ENCODE measurements at places on chromosomes 6 and 20.

GRCh38 chr6:7053125-7053774 lies 54.5 kb upstream of the RREB1 start:
- DNase-seq = no peak

DNA sequence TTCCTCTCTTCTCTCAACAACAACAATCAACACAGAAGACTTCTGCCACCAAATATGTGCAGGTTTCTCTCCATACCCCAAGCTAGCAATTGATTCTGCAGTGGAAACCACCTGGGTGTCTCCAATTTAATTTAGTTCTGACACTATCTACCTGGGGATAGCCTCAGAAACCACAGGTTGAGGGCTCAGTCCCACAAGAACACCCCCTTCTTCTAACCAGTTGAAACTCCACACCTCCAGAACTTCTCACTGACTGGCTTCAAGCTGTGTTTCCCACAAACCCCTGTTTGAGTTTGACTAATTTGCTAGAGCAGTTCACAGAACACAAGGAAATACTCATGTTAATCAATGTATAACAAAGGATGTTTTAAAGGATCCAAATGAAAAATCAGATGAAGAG lies 52.5 kb upstream of the SPTLC3 start:
- DNase-seq = no peak

- DNase-seq = peak; percentile 41
Observed at GRCh38 chr6:137829641-137830083, 37.4 kb upstream of the TNFAIP3 start.

DNA sequence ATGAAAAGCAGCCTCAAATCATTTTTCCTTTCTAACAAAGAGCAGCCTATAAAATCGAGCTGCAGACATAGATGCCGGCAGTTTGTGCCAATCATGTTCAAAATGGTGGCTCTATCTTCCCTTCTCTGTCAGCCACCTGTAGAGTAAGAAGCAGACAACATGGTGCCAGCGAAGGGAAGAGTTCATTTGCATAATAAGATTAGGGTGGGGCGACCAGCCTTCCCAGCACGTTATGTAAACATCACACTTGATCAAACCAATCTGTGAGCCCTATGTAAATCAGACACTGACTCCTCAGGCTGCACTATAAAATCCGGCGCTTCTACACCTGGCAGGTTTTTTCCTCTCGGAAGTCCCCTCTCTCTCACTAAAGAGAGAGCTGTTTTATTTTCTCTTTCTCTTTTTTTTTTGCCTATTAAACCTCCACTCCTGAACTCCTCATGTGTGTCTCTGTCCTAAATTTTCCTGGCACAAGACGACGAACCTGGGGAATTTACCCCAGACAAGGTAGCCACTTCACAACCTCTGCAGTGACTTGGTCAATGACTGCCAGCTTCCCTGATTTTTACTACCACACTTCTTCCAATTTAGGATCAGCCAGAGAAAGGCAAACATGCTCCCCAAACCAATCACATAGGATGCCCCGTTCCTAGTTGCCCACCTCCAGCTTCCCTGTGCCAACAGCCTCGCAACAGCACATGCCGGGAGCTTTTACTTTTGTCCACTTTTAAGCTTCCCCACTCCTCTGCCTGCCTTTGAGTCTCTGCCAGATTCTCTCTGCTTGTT lies 12.9 kb downstream of the TPMT start:
- no peak for DNase-seq

DNA sequence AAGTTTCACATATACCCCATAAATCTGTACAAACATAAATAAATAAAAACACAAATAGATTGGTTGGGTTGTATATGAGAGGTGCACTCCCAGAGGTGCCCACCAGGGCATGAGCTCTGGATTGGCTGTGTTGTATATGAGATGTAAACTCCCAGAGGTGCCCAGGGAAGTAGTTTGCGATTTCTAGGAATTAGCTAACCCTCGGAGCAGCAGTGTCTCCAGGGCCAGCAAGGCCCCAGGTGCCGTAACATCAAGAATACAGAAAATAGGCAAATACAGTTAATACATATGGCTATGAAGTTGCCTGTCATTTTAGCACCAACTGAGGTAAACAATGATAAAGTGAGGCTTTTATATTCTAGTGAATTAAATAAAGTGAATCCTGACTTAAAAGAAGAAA lies 5.4 kb upstream of the GINM1 start:
- DNase-seq = no peak
